ENCODE measurements at places on chromosomes 7 and 10.
A peak's percentile ranks its signal among the peaks of the same experiment; 100 is the strongest.

DNA sequence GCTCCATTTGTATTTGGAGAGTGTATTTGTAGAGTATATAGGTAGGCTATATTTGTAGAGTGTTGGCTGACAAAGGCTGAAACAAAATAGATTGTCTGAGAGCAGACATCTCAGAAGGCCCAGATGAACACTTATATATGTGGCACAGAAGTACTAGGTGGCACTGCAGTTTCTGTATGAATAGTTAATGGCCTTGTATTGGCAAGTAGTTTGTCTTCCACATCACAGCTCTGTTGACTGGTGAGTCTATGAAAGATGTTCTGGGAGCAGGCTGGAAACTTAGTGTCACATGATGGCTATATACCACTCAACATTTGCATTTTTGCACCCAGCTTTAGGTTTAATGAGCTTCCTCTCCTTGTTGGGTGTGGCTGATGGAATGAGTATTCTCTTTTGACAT is 51.9 kb downstream of the CCNY start:
- DNase-seq: no peak

DNA sequence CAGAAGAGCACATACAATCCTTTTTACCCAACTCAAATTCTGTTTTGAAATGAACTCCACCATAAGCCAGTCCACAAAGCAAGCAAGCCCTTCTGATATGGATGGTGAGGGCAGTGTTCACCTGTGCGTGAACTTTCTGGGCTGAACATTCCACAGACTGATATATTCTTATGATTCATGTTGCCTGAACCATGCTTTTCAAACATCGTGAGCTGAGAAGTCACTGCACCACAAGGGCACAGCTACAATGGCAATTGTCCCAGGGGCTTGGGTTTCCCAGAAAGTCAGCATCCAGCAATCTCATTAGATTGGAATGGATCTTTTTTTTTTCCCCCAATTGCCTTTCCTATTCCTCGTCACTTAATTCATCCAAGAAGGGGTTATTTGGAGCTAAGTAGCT is 86.9 kb upstream of the ZNF438 start:
- DNase-seq: no peak

- no peak for DNase-seq
Observed at GRCh38 chr7:155729847-155730246, 82.4 kb downstream of the SHH start.

DNA sequence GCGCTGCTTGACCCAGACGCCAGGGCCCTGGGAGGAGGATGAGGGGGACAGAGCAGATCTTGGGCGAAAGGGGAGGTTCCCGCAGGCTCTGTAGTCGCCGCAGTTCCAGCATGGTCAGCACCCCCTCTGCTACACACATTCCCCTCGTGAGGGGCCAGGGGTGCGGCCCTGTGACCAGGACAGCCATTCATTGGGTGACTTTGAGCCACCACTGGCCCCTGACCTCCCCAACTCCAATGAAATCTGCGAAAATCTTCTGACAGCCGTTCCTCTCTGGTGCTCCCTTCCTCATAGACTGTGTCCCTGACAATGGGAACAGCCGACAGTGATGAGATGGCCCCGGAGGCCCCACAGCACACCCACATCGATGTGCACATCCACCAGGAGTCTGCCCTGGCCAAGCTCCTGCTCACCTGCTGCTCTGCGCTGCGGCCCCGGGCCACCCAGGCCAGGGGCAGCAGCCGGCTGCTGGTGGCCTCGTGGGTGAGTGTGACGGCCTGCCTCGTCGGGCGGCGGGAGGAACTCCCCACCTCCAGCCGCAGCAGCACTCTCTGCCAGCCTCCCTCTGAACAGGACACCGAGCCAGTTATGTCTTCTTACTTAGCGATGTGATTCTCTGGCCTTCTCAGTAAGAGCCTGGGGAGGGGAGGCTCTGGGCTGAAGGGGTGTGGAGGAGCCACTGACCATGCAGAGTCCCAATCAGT is 825 bp downstream of the TMEM176A start:
- no peak for DNase-seq

DNA sequence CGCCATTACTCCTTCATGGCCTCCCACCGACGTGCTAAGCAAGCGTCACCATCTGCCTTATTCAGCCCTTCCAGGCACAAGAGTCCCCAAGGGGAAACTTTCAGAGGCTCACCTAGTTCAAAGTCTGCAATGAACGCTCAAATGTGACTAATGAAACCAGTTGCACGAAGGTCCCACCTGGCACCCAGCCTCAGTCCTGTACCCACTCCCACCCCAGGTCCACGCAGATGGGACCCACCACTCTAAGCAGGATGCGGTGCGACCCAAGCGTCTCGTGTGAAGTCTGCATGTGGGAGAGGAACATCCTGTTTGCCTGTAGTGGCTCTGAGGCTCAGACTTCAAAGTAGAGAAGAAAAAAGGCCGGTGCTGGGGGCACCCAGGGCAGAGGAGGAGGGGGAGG is 40.3 kb downstream of the RGS10 start:
- peak; percentile 45 for DNase-seq

Measured in stimulated activated CD4-positive, alpha-beta T cell treated with anti-CD3 and anti-CD28 coated beads, Interleukin-12 subunit alpha, Interleukin-12 subunit beta, amount 100 ng/mL, for 48 hours (primary cell).